Activated B cell treated with CpG ODN at 0.5 μM for 24 hours (primary cell): ENCODE measurements at places on chromosomes 3 and 15.

DNA sequence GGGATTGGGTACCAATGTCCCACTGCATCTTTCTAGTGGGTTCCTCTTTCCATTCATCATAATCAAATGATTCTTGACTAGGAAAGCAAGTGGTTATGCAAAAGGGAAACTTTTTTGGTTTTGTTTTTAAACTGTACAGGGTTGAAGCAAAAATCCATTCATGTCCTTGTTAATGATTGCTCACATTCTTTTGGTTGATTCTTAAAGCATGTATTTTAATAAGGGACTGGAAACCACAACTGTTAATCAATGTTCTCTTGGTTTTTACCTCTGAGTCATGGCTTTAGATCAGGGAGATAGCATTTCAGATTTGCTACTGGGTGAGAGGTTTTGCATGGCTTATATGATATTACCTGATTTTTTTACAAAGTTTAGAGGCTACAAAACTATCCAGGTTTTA lies 371.7 kb upstream of the RGMA start:
- no peak for DNase-seq
- no peak overlapping the region for H3K27ac ChIP-seq
- no peak overlapping the region for H3K4me3 ChIP-seq
- H3K4me1 ChIP-seq = no peaks in the 10 kb centered on the region
- no peaks in the 10 kb centered on the region for H3K36me3 ChIP-seq

GRCh38 chr15:50676799-50677483 lies 9.7 kb downstream of the TRPM7 start:
- DNase-seq = no peak
- H3K27me3 ChIP-seq = no peaks in the 10 kb centered on the region
- H3K4me3 ChIP-seq = no peak overlapping the region
- H3K27ac ChIP-seq = no peak overlapping the region
- peaks cover 26% of the 10 kb centered on the region for H3K36me3 ChIP-seq

- no peaks in the 10 kb centered on the region for H3K27me3 ChIP-seq
- no peak overlapping the region for H3K27ac ChIP-seq
- no peaks in the 10 kb centered on the region for H3K36me3 ChIP-seq
- no peak for DNase-seq
These were observed 372.5 kb downstream of the TBL1XR1 start for GRCh38 chr3:176824811-176825210.

DNA sequence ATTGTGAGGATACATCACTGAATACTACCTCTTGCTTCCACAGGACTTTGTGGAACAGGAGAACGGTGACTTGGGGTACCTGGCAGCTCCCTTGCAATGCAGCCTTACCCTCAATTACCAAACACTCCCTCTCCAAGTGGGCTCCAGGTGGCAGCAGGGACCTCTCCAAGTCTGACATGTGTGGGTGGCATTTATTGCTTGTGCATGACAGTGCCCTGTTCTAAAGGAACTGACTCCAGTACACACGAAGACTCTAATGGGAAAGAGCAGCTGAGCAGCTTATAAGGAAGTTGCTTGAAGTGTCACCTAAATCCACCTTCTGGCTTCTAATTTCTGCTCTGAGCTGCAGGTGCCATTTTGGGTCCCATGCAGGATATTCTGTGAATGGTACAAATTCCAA lies 174.1 kb upstream of the SLCO3A1 start:
- H3K27ac ChIP-seq = no peak overlapping the region
- peaks cover 7% of the 10 kb centered on the region for H3K27me3 ChIP-seq
- no peak for DNase-seq
